ENCODE measurements at places on chromosomes 12 and 14.
A peak's percentile ranks its signal among the peaks of the same experiment; 100 is the strongest.

- DNase-seq: no peak
These were observed 74.0 kb upstream of the EIF5 start for GRCh38 chr14:103259801-103260628.

DNA sequence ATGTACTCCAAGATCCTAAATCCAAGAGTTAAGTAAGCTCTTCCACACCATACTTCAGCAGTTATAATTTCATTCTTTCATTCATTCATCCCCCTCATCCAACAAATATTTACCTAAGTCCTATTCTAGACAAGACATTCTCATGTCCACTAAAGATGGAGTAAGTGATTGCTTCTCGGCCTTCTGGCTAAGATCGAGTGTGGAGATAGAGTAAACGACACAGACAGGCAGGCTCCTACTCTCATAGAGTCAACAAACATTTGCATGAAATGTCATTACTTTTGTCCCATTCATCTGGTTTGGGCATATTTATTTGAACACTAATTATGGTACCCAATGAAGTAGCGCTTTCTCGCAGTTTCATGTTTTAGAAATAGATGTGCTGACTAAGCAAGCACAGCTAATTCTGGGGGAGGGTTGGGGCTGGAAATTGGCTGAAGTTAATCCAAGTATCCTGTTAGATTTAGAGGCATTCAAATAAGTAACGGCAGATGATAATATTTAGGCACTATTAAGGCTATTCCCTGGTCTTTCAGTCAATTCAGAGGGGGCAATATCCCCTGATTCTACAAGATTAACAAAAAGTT is 176.5 kb downstream of the CEP128 start:
- no peak for DNase-seq

- DNase-seq: no peak
These were observed 407.2 kb downstream of the FSCB start for GRCh38 chr14:44099743-44100488.

DNA sequence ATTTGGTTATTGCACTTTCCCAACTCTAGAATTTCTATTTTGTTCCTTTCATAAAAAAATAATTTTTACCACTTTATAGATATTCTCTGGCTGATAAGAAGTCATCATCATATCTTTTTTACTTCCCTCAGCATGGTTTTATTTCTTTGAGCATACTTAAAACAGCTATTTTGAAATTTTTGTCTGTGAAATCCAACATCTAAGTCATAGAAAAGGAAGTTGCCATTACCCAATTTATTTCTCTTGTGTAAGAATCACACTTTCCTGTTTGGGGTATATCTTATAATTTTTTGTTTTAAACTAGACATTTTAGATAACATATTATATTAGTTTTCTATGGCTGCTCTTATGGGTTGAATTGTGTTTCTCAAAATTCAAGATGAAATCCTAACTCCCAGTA is 400.2 kb upstream of the OR4E1 start:
- no peak for DNase-seq

DNA sequence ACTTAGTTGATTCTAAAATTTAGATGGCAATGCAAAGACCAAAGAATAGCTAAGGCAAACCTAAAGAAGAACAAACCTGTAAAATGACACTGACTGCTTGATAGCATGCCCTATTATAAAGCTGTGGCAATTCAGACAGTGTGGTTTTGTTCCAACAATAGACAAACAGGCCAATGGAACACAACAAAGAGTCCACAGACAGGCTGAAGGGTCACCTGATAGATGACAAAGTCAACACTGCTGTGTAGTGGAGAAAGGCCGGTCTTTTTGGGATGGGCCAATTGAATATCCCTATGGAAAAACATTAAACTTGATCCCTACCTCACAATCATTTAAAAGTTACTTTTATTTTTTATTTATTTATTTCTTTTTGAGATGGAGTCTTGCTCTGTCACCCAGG is 33.8 kb upstream of the SLC25A3 start:
- DNase-seq: no peak

DNA sequence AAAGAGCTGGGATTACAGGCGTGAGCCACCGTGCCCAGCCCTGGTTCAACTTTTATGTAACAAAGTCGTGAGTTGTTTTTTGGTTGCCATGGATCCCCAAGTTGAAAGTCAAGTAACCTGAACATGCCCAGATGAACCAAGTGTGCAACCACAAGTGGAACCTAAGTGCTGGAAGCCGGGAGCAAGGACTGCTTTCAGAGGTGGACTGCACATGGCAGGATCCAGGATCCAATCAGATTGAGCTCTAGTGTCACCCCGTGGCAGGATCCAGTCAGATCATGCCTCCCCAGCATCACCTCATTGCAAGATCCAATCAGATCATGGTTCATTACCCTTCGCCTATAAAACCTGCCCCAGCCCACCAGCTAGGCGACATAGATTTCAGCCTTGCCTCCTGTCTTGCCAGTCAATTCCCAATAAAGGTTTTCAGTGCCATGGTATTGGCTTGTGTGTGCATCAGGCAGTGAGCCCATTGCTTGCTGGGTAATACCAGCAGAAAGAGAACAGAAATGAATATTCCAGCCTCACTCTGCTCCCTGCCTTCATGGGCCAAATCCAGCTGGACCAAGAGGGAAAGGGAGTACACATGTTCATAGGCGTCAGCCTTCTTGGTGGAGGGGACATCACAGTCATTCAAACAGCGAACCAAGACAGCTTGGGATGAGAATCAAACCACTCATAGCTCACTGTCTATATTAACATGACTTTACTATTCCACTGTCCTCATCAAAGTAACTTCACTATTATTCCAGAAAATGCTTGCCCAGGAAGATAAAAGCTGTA is 43.6 kb upstream of the VASH1 start:
- no peak for DNase-seq

DNA sequence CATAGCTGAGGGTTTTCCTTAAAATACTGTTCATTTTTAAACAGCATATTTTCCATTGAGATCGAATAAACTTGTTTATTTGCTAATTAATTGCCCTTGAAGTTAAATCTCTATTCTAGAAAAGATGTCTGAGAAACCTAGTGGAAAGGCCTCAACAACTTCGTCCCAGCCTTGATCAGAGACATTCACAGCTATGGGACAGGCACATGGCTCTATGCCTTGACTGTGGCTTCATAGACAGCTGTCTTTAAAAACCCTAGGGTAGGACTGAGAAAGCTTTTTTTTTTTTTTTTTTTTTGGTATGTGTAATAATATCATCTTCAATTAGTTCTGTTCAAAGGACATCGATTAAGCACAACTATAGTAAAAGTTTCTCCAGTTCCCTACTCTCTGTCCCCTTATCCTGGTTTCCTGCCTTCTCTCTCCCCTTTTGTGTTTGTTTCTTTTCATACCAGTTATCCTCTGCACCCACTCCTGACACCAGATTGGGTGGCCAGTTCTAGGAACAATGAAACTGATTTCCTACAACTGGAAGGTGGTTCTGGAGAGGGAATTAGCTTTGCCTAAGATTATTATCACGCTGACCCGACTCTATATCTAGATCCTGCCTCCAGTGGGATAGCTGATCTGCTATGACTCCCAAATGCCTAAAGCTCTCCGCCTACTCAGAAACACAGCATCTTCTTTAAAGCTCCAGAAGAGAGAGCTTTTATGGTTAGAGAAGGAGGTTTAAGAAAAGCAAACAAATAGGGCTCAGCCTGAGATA is 20.3 kb downstream of the SOCS2 start:
- no peak for DNase-seq

DNA sequence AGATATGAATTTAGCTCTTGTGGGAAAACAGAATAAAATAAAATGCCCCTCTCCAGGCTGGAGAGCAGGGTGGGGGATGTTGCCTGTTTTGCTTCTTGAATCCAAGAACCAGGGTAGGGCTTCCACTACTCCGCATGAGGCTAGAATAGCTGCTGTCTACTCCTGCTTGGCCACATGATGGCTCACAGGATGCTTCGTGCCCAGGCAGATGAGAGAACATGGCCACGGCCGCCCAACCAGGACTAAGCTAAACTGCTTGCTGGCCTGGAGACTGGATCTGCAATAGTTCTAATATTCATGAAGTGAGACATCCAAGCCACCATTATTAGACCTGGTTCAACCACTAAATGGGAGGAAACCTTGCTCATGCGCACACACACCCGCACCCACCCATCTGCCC is 122.2 kb upstream of the METAP2 start:
- no peak for DNase-seq

DNA sequence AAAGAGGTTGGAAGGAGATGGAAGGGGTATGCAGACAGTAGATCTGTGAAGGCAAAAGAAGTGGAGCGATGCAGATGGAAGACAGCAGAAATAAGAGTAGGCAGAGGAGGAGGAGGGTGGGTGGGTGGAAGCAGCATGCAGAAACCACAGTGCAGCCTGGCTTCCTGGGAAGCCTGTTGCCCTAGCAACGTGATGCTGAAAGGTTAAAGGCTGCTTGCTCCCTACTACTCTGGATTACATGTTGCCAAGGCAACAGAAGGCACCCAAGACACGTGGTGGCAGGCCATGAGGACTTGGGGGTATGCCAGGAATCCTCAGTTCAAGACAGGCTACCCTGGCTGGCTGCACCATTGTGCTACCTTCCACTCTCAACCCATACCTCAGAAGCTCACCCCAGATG is 129.6 kb downstream of the GRIN2B start:
- no peak for DNase-seq

DNA sequence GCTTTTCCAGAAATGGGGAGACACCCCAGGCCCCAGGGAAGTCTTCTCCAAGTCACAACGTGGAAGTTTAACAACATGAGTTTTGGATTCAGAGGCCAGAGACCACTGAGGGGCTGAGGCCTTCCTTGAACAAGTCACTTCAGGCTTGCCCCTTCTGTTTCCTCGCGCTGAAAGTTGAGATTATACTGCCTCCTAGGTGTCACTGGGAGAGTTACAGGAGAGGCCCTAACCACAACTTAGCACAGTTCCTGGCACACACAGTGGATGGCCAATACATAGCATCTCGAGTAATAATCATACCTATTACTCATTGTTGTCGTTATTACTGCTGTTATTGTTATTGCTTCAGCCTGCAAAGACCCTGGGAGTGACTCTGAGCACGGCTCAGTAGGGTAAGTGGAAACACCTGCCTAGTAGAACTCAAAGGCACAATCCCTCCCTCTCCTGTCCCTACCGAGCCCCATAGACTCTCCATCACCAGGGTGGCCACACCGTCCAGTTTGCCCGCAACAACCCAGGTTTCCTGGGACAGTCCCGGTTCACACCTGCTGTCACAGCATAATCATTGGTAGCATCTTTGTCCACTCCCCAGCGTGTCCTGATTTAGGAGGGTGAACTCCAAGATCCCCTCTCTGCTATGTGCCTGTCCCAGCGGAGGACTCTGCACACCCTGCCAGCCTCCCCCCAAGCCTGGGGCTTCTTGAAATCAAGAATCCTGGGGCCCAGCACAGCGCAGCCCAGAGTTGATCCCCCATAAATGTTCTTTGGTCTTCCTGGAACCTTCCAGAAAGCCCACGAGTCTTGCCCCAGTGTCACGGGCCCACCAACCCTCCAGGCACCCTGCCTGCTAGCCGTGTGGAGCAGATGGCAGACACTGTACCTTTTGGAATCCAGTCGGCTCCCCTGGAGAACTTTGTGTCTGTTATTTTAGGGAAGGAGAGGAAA is 85.0 kb downstream of the SYNE3 start:
- DNase-seq: no peak

GRCh38 chr14:104274806-104275205 is 136.4 kb downstream of the KIF26A start:
- no peak for DNase-seq

GRCh38 chr12:1740161-1740948 is 49.5 kb downstream of the ADIPOR2 start:
- DNase-seq: no peak

DNA sequence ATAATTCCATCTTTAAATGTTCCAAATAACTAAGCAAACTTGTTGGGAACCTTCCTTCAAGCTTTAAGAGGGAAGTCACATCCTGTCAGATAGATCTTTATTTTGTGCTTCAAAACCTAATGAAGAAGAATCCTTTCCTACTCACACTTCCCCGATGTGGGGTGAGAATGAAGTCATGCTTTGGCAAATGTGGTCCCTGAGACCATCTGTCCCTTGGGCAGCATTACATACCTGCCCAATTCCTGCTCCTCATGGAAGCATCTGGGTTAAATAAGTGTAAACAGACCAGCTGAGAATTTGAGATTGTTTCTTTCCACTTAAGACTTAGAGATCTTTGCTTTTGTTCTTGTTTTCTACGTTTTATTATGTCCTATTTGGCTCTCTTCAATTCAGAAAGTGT is 606.0 kb upstream of the TMEM132C start:
- DNase-seq: no peak

DNA sequence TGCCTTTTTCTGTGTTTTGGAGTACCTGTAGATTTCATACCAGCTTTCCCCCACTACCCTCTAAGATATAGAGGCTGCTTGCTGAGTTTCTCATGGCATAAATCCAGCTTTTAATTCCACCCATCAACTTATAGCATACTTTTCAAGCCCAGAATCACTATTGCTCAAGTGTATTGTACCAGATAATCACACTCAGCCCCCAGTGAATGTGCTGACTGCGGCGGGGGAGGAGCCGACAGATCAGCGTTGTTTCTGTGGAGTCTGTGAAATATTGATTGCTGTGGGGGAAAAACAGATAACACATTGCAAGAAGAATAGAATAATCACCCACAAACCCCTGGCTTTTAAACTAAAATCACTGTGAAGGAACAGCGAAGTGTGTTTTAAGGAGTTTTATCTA is 296.1 kb downstream of the TMEM132D start:
- no peak for DNase-seq

- DNase-seq: no peak
These were observed 14.0 kb downstream of the ZNF664 start for GRCh38 chr12:123987022-123987421.

- no peak for DNase-seq
These were observed 51.8 kb downstream of the ZFYVE21 start for GRCh38 chr14:103767336-103767894.

DNA sequence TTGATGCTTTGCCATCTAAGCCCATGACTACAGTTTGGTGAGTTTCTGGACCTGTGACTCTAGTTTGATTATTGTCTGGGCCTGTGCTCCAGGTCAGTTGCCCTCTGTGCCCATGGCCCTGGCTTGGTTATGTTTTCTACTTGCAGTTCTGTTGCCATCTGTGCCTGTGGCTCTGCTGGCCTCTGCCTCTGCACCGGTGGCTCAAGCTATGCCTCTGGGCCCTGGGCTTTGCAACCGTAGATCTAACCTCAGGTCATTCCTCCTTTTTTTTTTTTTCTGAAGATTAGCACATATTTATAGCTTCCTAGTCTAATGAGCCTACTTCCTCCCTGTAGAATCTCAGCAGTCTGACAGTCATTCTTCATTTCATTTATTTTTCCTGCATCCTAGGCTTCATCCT is 161.2 kb downstream of the CCDC91 start:
- no peak for DNase-seq

- DNase-seq: no peak
These were observed 7.1 kb downstream of the TAPBPL start for GRCh38 chr12:6459004-6459337.

DNA sequence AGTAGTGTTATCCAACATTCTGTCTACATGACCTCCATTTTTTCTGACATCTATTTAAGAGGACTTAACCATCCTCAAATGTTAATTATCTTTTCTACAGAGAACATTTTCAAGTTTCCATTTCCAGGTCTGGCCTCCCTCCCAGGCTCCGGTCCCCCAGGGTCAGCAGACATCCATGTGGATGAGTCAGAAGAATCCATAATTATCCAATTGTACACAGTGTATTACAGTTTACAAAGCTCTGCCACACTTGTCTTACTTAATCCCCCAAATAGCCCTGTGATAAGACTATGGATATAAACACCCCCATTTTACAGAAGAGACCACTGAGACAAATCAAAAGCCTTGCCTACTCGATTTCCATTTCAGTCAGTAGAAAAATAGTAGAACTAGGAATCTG is 65.0 kb downstream of the SLC8A3 start:
- DNase-seq: no peak

- peak; percentile 16 for DNase-seq
These were observed 134.7 kb upstream of the SCAF11 start for GRCh38 chr12:46124848-46125619.

All from anterior cingulate cortex (tissue), 58 donors.